Hematopoietic multipotent progenitor cell treated with erythropoietin and hydrocortisone succinate and interleukin-3 and kit ligand, for 8 days (in vitro differentiated cells): ENCODE measurements at places on chromosomes 7 and 10.

DNA sequence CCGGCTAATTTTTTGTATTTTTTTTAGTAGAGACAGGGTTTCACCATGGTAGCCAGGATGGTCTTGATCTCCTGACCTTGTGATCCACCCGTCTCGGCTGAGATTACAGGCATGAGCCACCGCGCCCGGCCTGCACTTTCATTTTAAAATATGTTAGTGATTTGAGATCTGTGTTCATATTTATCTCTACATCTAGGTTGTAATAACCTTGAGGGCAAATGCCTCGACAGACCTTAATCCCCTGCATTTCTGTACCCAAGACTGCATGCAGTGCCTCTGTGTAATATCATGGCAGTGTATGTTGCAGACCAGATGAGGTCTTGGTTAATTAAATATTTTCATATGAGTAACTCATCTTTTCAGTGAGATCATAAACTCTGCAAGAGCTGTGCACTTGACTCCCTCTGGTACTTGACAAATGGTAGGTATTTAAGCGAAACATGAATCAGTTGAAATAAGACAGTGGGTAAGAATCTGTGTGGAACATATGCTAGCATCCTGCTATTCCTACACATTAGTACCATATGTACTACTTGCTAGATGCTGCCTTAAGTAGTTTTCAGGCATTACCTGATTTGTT is 673.9 kb upstream of the ANKRD30A start:
- no peak for DNase-seq

- no peak for DNase-seq
These were observed 222.0 kb downstream of the TWIST1 start for GRCh38 chr7:18895456-18895855.

DNA sequence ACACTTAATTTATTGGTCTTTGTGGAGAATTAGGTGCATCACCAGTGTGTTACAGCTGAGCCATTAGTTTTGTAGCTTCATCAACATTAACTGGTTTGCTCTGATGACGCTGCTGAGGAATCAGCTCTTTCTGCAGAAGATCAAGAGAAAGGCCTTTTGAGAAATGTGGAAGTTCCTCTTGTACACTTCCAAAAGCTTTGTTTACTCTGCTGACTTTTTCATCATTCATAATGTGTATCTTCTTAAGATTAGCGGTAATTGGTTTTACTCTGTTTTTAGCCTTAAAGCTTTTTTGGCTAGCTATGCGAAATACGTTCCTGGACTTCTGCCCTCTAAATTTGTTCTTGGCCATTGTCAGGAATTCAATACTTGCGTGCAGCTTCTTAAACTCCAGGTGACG is 8.2 kb upstream of the PHYH start:
- DNase-seq, result no peak

DNA sequence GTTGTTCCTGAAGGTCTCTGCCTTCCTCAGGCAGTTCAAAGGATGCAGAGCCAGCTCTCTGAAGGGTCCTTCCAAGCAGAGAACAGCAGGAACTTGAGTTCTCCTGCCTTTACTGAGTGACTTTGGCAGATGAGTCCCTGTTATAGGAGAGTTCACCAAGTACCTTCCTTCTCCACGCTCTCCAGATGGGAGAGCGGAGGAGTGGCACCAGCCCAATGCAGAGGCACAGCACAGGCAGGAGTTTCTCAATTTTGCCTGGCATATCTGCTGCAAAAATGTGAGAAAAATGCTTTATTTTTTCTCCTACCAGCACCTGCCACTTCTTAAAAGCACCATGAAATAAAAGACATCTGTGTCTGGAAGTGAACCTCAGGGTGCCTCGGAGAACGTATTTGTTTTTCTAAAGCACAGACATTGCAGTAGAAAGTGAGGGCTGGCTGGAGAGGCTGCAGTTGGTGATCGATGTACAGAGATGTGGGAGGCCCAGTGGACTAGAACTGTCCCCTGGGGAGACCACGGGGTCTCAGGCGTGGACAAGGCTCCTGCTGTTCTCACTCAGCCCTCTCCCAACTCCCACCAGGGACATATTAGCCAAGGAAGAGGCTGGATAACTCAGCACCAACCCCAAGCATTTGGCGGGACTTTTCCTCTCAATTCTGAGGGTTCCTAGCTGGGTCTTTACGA is 174.5 kb downstream of the WDR37 start:
- no peak for DNase-seq

GRCh38 chr10:32155075-32155516 is 98.9 kb upstream of the KIF5B start:
- no peak for DNase-seq

DNA sequence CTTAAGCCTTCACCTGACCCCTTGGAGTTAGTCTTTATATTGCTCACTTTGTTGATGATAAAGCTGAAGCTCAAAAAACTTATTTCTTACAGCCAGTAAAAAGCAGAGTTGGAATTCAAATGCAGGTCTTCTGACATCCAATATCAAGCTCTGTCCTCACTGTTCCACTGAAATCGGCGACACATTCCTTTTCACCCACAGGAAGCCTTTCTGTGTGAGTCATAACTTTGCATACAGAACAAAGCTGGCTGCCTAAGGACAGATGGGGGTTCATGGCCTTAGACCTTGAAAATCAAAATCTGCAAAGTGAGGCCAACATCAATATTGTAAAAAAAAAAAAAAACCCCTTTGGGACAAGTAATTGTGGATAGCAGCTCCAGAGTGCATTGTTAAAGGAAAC is 21.8 kb upstream of the AKR1B1 start:
- DNase-seq, result no peak

GRCh38 chr7:116572036-116572435 is 47.2 kb downstream of the CAV1 start:
- DNase-seq, result no peak

- no peak for DNase-seq
These were observed 14.1 kb upstream of the NOC3L start for GRCh38 chr10:94376865-94377264.

GRCh38 chr7:46360811-46361210 is 439.7 kb upstream of the IGFBP3 start:
- no peak for DNase-seq

- DNase-seq, result no peak
These were observed 20.3 kb upstream of the GNA12 start for GRCh38 chr7:2864204-2864985.

DNA sequence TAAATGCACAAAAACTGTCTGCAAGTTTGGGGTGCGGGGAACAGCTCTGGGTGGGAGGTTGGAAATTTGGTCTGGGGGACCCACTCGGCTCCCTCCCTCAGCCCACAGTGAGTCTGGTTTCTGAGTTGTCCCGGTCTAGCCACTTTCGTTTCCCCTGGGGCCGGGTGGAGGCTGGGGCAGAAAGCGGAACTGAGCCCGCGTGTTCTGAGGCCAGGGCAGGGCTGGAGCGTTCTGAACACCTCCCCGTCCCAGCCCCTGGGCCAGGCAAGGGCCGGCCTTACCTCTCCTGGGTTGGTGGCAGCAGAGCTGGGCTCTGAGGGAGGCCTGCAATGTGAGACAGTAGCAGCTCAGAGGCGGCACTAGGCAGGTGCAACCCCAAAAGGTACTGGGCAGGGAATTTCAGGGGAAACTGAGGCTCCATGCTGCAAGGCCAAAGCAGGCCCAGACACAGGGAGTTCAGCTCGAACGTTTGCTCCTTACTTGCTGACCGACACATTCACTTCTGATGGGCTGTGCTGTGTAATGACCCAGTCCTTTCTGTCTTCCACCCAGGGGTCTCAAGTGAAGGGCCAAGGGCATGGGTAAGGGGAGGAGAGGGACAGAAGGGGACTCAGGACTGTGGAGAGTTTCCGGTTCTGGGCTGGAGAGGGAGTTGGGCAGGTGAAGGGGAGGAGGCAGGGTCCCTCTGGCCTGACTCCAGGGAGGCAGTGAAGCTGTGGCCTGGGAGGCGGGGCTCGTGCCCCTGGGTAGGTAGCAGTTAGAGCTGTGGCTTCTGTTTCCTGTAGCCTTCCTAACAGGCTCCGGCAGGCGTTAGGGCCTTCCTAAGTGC is 3.0 kb downstream of the IRF5 start:
- DNase-seq, result peak; percentile 47

GRCh38 chr10:109126541-109126940 is 796.8 kb downstream of the XPNPEP1 start:
- DNase-seq, result no peak

- no peak for DNase-seq
These were observed 74.4 kb upstream of the PRLHR start for GRCh38 chr10:118669835-118670234.

DNA sequence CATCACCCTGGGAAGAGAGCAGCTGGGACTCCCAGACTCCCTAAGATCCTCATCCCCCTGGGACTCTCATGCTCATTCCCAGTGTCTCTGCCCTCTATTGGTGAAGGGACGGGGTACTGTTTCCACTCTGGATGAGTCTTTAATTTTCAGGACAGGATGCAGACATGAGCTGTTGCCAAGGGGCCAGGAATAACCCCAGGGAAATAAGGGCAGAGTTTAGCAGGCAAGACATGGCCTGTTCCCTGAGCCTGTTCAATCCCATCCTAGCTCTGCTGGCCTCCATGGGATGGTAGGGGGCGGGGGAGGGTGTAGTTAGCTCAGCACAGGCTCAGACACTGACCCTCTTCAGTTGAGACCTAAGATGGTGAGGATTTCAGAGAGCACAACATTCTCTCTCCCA is 14.0 kb downstream of the C10orf105 start:
- no peak for DNase-seq

GRCh38 chr7:2066251-2066919 is 166.4 kb downstream of the MAD1L1 start:
- no peak for DNase-seq

- DNase-seq, result no peak
These were observed 638.5 kb downstream of the PHTF2 start for GRCh38 chr7:78437118-78437517.
